Cardiac septum (tissue), 1 donor: ENCODE measurements at places on chromosomes 1 and 21.

- DNase-seq = no peak
Measured at GRCh38 chr1:39690794-39691382, 345 bp downstream of the HPCAL4 start.

- no peak for DNase-seq
Measured at GRCh38 chr1:10440305-10440704, 9.5 kb upstream of the CORT start.

GRCh38 chr1:110227774-110228173, 17.7 kb downstream of the KCNC4 start:
- no peak for DNase-seq

DNA sequence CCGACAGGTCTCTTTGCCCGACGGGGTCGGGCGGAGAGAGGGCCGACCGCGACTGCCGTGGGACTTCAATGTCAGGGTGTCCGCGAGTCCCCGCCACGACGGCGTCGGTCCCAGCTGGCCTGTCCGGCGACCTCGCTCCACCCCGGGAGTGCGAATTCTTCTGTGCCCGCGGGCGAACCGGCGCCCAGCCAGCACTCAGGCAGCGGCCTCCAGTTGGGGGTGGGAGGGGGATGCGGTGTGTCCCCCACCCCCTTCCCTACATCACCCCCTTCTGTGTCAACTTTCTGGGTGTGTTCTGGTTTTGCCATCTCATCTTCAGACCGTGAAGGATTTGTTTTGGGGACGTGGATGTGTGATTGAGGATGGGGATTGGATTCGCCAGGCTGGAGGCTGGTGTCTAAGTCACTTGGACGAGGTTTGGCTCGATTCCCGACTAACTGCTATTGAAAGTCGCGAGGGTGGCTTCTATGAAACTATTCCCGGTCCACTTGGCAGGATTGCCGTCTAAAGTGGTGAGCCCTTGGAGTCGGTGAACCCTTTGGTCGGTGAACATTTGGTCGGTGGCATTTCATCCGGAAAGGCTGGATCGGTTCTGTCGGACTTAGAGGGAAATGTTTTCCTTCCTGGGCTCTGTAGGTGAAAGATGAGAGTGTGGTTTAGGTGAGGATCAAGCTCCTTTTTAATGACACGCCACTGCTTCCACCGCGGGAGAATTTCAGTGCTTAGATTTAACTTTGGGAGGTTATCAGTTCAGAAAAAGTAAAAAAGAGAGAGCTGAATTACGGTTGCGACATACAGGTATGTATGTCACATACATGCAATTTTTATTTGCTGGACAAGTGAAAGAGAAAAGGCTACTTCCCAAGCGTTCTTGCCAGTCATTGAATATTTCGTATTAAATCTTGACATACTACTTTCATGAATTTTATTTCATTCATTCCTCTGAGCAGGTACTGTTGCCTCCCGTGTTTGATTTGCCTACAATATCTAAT, 771 bp downstream of the ABCD3 start:
- no peak for DNase-seq

DNA sequence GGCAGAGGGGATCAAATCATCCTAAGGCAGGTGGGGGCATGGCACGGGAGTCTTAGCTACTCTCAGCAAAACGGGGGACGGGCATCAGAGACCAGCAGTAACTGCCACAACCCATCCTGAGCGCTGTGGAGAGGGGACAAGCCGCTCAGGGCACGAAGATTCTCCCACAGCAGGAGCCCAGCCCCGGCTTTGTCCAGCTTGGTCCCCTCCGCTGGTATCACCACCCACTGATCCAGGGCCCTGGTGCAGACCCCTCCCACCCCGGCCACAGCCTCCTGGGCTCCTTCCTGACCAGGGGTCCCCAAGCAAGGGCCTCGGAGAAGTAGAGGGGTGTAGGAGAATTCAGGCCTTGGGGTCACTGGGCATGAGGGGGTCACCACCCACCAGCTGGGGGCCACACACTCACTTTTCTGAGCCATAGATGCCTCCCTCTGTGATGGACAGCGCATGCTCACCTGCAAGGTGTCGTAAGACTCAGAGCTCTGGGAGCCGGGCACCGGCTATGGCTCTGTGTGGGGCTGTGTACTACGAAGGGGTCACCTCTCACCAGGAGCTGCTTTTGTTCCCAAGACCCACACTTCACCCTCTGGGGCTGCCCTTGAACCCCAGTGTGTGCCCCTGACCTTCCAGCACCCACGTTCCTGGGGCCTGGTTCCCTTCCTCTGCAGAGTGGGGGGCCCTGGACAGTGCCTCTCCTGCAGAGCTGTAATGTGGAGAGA, 2.3 kb upstream of the SMIM1 start:
- DNase-seq = no peak

DNA sequence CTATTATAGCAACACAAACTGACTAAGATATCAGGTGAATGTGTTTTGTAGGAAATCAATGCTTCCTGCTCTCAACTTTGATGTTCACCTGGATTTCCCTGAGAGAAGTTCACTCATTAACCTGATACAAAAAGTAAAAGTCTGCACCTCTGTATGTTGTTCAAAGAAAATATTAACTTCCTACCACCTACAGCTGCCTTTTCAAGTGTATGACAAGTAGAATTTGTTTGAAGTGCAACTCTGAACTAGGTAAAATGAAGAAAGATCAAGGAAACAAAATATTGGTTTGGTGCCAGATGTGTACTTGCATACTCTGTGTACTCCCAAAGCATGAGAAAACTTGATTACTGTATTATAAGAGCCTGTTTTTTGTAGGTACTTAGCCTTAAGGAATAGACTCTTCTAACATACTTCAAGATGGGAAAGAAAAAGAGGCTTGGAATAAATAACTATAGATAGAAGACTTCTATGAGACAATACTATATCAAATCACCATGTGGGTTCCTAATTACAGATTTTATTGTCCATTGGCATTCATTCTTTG, 193.4 kb downstream of the APP start:
- no peak for DNase-seq

DNA sequence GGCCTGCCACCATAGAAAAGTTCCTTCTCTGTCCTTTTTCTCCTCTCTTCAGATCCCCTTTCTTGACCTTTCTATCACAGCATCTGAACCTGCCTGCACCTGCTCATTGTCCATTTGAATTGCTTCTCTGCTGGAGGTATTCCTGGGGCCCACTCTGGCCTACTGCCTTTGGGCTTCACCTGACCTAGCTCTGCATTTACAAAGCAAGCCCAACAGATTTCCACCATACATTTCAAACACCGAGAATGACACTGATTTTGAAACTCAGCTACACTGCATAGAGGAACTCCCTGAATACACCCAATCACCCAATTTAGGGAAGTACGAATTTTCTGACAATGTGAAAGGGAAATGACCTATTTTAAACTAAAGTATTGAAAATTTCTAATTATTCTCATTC, 284.5 kb upstream of the USP25 start:
- no peak for DNase-seq

- no peak for DNase-seq
Measured at GRCh38 chr1:95990033-95990432, 731.6 kb upstream of the PTBP2 start.

DNA sequence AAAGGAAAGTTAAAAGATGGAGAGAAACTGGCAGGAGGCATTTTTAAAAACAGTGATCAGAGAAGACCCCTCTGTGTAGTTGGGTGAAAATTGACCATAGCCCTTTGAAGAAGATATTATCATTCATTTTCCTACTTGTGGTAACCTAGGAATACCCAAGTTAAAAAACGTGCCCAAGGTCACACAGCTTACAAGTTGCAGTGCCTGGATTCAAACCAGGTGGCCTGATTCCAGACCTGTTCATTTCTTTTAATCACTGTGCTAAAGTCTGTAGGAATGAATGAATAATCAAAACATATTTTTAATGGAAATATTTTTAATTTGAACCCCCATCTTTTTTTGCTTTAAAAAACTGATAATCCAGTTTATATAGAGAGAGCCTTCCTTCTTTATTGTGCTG, 35.6 kb downstream of the MARK1 start:
- no peak for DNase-seq

DNA sequence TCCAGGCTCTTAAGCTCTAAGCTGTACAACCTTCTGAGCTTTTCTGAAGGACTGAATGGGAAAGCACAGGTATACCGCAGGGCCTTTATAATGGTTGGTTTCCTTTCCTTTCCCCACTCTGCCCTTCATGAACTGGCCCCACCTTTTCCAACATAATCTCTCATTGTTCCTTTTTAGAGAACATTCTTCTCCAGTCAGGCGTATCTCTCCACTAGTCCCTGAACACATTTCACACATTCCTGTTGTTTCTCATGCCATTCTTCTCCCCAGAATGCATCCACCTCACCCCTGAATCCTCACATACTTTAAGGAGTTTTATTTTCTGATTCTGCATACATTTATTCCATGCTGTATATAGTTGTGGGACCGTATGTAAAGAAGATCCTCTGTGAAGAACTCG, 41.3 kb downstream of the PGM1 start:
- DNase-seq = no peak

- no peak for DNase-seq
Measured at GRCh38 chr1:22472596-22472995, 20.9 kb downstream of the ZBTB40 start.

- peak; percentile 67 for DNase-seq
Measured at GRCh38 chr1:175757381-175758015, 14.1 kb upstream of the TNR start.

DNA sequence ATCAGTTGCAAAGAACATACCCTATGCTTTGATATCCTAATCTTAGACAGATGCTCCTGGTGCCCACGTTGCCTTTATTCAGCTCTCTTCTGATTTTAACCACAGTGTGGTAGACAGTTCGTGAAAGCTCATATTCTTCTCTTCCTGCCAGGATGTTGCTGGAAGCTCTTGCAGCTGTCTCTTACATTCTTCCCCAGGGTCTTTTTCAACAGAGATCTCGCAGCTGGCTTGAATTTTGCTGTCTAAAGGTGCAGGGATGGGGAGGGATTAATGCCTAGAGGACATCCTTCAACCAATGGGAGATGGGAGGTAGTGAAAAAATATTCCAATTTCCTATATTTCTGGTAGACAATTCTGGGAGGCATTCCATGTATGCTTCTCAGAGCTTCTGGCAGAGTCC, 150.0 kb upstream of the APP start:
- DNase-seq = no peak

- no peak for DNase-seq
Measured at GRCh38 chr1:197912739-197913494, 4.3 kb upstream of the LHX9 start.

DNA sequence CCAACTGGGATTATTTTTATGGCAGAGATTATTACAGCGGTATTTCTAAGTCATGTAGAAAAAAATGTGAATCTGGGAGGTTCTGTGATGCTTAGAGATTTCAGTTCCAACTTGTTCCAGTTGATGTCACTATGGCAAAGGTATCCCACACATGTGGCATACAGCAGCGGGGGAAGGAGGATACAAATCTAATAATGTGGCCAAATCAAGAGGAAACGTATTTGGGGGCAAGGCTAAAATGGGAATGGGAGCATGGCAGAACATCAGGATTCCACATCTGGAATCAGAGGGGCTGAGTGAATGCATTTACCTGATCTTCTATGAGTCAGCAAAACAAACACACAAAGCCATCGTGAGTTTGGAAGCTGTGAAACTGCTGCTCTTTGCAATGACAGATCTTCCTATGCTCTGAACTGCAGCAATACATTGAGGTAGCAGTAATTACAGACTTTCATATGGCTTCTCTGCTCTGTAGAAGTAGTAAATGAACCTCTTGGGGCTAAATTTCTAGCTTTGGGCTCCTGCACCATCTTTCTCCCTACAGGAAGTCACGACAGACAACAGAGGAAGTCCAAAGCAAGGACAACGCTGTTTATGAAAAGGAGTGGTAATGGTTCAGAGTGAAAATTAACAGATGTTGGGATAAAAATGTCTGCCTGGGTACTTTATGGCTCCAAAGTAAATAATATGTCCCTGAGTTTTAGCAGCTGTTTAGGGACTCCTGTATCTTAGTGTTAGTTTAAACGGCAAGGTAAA, 55.5 kb downstream of the GABPA start:
- no peak for DNase-seq

GRCh38 chr1:47686731-47687630, 249.1 kb downstream of the FOXD2 start:
- peak; percentile 64 for DNase-seq

- DNase-seq = no peak
Measured at GRCh38 chr21:33024201-33025103, 1.3 kb upstream of the OLIG2 start.

- no peak for DNase-seq
Measured at GRCh38 chr1:168686666-168687065, 42.3 kb downstream of the DPT start.

GRCh38 chr21:40947713-40948112, 100.8 kb upstream of the DSCAM start:
- DNase-seq = no peak

DNA sequence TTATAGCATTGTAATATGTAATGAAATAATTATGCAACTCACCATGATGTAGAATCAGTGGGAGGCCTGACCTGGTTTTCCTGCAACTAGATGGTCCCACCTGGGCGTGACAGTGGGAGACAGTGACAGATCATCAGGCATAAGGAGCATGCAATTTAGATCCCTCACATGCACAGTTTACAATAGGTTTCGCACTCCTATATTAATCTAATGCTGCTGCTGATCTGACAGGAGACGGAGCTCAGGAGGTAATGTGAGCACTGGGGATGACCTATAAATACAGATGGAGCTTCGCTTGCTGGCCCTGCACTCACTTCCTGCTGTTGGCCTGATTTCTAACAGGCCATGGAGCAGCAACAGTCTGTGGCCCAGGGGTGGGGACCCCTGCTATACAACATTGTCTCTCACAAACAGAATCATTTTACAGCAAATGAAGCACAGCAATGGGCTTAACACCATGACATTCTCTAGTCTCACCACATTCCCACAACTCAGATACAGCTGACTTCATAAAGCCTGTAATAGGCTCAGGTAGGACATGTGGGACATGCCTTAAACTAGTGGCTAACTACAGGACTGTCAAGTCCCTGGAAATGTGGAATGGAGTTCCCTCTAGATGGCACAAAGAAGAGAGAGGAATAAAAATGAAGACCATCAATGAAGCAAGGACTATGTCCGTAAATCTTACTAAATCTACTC, 40.7 kb upstream of the SLC5A9 start:
- no peak for DNase-seq

- DNase-seq = no peak
Measured at GRCh38 chr1:70025846-70026245, 179.5 kb downstream of the LRRC40 start.

DNA sequence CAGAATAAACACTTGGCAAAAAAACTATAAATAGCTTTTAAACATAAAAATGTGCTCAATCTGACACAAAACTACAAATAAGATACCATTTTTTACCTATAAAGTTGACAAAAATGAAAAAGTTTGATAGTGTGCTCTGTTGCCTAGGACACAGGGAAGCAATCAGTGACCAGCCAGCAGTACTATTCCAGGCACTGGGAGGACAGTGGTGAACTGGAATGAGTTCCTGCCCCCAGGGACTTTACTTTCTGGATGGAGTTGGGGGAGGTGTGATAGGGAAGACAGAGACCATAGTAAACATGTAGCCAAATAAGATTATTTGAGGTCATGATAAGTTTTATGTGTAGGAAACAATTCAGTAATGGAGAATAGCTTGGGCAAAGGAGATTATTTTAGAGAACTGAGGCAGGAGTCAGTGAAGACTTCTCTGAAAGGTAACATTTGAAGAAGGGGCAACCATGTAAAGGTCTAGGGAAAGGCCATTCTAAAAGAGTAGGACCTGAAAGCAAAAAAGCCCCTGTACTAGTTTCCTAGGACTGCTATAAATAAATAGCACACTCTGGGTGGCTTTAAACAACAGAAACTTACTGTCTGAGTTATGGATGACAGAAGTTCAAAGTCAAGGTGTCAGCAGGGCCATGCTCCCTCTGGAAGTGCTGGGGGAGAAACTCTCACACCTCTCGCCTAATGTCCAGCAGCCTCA, 42.0 kb downstream of the EEIG2 start:
- no peak for DNase-seq

- DNase-seq = no peak
Measured at GRCh38 chr1:37189111-37189510, 154.8 kb upstream of the GRIK3 start.
